ENCODE measurements at places on chromosomes 16 and 17. TPM values are rescaled to one million over a fixed set of nuclear protein-coding genes. Genes with fewer than 3 reads are reported as not detected.

Gene NPIPB9
- 0.37 TPM for polyA plus RNA-seq

Gene RHBDL3
- 0.11 TPM for polyA plus RNA-seq

Gene HOXB5
- 12.3 TPM for polyA plus RNA-seq

Gene CAPNS2
- polyA plus RNA-seq, result not detected

Gene GNG13
- polyA plus RNA-seq, result not detected

- peak; percentile 55 for DNase-seq
These were observed 8.0 kb upstream of the ZNF469 start for GRCh38 chr16:88374736-88375135.

GRCh38 chr17:74678541-74678940, 34.2 kb downstream of the CD300LF start:
- DNase-seq, result no peak

DNA sequence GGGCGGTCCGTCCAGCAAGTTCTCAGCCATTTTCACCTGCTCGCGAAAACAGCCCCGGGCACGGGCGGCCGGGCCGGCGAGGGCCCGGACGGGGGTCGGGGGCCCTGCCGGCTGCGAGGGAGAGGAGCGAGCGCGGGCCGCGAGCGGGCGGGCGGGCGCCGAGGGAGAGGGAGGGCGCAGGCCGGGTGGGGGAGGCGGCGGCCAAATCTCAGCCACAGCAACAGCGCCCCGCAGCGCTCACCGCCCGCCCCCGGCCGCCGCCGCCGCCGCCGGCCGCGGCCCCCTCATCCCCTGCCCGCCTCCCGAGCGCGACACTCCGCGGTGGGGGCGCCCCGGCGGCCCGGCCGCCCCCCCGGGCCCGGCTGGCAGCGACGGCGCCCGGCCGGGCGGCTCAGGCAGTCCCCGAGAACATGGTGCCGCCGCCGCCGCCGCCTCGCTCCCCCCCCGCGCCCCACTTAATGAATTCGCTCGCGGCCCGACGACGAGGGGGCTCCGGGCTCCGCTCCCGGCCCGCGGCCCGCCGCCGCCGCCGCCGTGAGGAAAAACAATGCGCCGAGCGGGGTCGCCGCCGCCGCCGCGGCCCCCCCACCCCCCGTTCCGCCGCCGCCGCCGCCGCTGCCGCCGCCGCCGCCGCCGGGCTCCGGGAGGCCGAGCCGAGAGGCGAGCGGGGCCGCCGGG, 487 bp downstream of the CREBBP start:
- peak; percentile 88 for DNase-seq

- peak; percentile 81 for DNase-seq
These were observed 140.6 kb downstream of the CLEC16A start for GRCh38 chr16:11084876-11085485.

GRCh38 chr16:87948119-87948545, 3.1 kb upstream of the BANP start:
- no peak for DNase-seq

DNA sequence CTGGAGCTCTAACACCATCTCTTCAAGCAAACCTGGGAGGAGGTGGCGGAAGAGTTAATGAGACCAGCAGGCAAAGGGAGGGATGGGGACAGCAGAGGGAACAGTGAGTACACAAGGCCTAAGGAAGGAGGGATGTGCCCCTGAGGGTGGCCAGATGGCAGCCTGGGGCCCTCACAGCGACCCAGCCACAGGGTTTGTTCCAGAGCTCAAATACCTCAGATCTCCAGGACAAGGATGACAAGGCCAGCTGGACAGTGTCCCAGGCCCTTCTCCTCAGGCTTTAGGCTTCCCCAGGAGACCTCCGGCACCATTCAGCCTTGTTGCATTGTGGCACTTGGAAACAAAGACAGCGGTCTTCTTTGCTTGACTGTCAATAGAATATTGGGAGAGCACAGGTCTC, 14.9 kb downstream of the CDIP1 start:
- DNase-seq, result no peak
